Stimulated activated CD8-positive, alpha-beta memory T cell treated with anti-CD3 and anti-CD28 coated beads, Interleukin-12 subunit alpha, Interleukin-12 subunit beta, amount 100 ng/mL, for 4 hours (primary cell): ENCODE measurements at places on chromosomes 11 and 22.

- DNase-seq: no peak
These were observed 28.7 kb upstream of the YWHAH start for GRCh38 chr22:31915586-31915985.

GRCh38 chr11:26028393-26028911, 303.5 kb upstream of the ANO3 start:
- no peak for DNase-seq

DNA sequence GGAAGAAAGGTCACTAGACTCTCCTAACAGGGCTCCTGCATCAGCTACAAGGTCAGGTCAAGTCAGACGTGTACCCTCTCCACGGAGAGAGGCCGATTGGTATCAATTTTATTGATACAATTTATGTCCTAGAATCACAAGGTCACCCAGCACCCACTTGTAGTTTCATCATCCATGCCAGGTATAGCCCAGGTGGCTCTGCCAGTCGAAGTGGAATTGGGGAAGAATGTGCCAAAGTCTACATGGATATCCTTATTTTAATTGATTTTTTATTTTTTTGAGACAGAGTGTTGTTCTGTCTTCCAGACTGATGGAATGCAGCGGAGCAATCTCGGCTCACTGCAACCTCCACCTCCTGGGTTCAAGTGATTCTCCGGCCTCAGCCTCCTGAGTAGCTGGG, 334.1 kb downstream of the SHANK2 start:
- no peak for DNase-seq

DNA sequence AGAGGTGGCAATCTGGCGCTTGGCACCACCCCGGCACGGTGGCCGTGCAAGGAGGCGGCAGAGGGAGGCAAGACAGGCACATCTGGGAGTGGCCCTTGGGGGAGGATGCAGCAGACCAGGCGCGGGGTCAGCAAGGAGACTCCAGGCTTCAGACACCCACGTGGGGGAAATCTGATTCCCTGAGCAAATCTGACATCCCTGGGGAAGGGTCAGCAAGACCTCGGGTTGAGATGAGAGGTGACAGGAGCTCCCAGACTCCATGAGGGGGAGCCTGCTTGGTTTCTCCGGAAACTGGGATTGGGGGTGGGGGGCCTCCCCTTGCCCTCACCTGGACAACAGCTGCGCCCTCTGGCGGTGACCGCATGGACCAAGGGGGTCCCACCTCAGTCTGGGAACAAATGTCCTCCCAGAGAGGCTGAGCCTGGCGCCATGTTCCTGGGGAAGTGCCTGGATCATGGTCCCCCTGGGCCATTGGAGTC, 4.0 kb upstream of the RCOR2 start:
- no peak for DNase-seq

DNA sequence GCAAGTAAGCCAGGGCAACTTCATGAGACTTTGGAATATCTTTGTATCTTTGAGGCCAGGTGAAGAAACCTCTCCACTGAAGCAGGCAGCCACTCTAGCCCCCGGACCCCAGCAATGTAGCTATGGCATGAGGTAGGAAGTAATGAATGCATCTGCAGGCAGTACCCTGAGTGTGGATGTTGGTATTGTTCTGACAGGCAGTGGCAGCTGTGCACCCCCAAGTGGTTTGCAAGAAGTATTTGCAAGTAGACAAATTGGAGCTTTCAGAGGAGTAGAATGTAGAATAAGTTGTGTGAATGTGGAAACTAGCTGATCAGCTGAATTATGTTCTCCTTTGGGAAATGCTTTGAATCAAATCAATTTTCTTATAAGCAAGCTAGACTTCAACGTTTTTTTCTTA, 194.4 kb upstream of the PGR start:
- no peak for DNase-seq

- no peak for DNase-seq
These were observed 30.1 kb upstream of the OAF start for GRCh38 chr11:120180551-120181232.

DNA sequence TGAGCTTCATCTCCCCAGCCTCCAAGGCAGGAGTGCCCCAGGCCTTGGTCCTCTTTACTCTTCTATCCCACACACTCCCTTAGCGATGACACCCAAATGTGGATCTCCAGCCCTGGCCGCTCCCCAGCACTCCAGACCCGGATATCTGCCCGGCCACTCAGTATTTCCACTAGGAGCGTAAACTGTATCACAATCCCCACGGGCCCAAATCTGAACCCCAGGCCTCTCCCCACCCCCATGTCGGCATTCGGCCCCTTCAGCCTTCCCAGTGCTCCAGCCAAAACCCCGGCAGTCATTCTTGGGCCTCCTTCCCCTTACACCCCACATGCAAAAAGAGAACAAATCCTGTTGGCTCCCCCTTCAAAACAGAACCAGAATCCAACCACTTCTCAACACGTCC, 20.8 kb downstream of the WNT11 start:
- DNase-seq: no peak

DNA sequence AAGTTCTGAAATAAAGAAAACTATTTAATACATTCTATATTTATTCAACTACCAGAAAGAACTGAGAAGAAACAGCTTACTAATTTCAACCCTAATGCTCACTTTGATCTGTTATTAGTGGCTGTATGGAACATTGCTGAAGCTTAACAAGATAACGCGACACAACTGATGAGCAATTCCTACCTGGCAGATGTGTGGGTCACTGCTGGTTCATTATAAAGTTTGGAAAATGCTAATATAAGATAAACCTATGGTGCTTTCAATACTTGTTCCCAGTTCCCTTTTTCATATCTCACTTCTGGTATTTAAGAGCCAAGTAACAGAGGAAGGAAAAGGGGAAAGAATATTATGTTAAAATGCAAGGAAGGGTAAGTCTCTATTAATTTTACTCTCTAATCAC, 10.5 kb downstream of the CTSC start:
- no peak for DNase-seq

DNA sequence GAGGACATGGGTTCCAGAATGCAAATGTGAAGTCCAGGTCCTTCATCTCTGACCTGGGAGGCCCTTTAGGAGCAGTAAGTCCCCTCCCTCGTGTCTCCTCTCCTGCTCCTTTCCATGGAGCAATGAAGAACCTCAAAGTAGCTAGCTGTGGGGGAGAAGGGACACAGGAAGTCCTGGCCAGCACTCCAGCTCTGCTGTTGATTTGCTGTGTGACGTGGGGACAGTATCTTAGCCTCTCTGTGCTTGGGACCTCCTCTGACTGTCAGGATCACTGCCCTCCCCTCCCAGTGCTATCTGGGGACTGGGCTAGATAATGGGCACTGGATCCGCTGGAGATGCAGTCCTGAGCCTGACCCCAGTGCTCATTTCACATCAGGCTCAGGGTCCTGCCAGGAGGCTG, 1.1 kb upstream of the APOBEC3H start:
- DNase-seq: no peak
